ENCODE measurements at places on chromosomes 3 and 15. TPM values are rescaled to one million over a fixed set of nuclear protein-coding genes. Genes with fewer than 3 reads are reported as not detected.

Gene BTLA
- not detected for total RNA-seq

Gene B3GNT5
- total RNA-seq, result 3.8 TPM

Gene PLXNB1
- 11.7 TPM for total RNA-seq

Gene APBA2
- total RNA-seq, result 27.6 TPM

Gene EOMES
- total RNA-seq, result 5.0 TPM

Gene PRR20G
- total RNA-seq, result not detected

Gene TRH
- total RNA-seq, result not detected

Gene CELSR3
- total RNA-seq, result 0.46 TPM

Gene STXBP5L
- not detected for total RNA-seq

Gene SERPINI2
- total RNA-seq, result 0.46 TPM

Gene LTK
- 0.36 TPM for total RNA-seq

Gene DUOXA2
- total RNA-seq, result not detected

Gene ACKR4
- total RNA-seq, result 1.3 TPM

Gene ANKRD34C
- not detected for total RNA-seq

Gene ZPLD1
- total RNA-seq, result not detected

Gene PPARG
- 0.93 TPM for total RNA-seq

Gene SLC12A8
- under 0.01 TPM for total RNA-seq

Gene GOLGA8G
- total RNA-seq, result not detected

Gene WDR93
- total RNA-seq, result 0.15 TPM

Gene CAPN3
- total RNA-seq, result 720 TPM

Gene MYO5C
- total RNA-seq, result 0.33 TPM

Gene ZBTB20
- 4.0 TPM for total RNA-seq

Gene ACVR2B
- total RNA-seq, result 6.9 TPM

Gene ISLR2
- total RNA-seq, result not detected

Gene ABTB1
- 9.1 TPM for total RNA-seq

Gene FAM107A
- not detected for total RNA-seq

Gene TPRG1
- 0.73 TPM for total RNA-seq

Gene NEDD4
- total RNA-seq, result 29.1 TPM

Gene HIGD2B
- 0.67 TPM for total RNA-seq

Gene XYLB
- 33.3 TPM for total RNA-seq

Gene LRRC34
- 10.2 TPM for total RNA-seq

Gene SCN11A
- total RNA-seq, result not detected

Gene ANKUB1
- total RNA-seq, result not detected

Gene CFAP91
- total RNA-seq, result 2.0 TPM

Gene EPHA6
- total RNA-seq, result not detected

Gene CCR3
- not detected for total RNA-seq

Gene GRIP2
- total RNA-seq, result not detected

Gene CCR8
- not detected for total RNA-seq

Gene DLEC1
- total RNA-seq, result 0.15 TPM

Gene INKA1
- total RNA-seq, result 5.9 TPM

Gene KIF7
- total RNA-seq, result 3.8 TPM

Gene PLCH1
- 2.1 TPM for total RNA-seq
